ENCODE measurements at places on chromosomes 11 and 22.

DNA sequence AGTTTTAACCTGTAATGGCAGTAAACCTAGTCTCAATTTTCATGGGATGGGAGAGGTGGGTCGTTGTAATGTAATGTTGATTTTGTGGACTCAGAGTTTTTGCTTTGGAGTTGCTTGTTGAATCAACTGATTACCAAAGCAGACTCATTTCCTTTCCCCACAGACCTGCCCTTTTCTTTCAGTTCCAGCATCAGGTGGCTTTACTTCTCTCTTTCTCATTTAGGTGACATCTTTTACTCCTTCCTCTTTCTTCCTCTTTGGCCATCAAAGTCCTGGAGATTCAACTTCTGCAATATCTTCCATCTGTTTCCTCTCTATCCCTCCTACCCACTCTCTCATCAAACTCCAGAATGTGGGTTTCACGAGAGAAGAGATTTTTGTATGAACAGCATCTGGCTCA lies 313.9 kb downstream of the TMEM135 start:
- no peak for DNase-seq

- peak; percentile 49 for DNase-seq
Measured at GRCh38 chr11:87173185-87174039, 135.7 kb downstream of the TMEM135 start.

DNA sequence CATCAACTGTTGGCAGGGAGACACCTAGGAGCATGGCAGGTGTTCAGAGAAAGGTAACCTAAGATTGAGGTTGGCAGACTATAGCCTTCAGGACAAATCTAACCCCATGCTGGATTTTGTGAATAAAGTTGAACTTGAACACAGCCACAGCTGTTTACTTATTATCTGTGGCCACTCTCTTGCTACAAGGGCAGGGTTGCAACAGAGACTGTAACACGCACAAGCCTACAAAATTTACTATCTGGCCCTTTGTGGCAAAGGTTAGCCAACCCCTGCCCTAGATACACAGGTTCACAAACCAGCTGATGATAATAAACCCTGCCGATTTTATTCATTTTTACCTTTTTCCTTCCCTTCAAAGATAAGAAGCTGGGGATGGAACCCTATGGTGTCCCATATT lies 2.5 kb downstream of the THYN1 start:
- DNase-seq: no peak

- DNase-seq: no peak
Measured at GRCh38 chr11:76088511-76088910, 117.8 kb downstream of the WNT11 start.

- no peak for DNase-seq
Measured at GRCh38 chr22:35777335-35777975, 59.8 kb downstream of the APOL5 start.

- DNase-seq: no peak
Measured at GRCh38 chr11:32309530-32310213, 125.7 kb downstream of the WT1 start.

DNA sequence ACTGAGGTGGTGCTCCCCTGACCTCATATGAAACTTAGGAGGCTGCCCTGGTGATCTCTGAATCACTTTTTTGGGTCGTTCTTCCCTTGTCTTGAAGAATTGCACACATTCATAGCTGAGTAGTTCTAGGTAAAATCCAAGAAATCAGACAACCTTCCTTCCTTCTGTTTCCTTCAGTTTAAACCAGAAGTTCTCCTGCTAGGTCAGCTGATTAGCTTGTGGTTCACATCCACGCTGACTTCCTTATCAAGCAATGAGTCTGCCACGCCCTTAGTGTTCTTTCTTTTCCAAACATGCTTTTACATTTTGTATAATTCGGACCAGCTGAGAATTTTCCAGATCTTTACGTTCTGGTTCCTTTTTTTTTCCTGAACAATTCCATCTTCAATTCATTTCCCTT lies 892.8 kb downstream of the NTM start:
- peak; percentile 14 for DNase-seq

DNA sequence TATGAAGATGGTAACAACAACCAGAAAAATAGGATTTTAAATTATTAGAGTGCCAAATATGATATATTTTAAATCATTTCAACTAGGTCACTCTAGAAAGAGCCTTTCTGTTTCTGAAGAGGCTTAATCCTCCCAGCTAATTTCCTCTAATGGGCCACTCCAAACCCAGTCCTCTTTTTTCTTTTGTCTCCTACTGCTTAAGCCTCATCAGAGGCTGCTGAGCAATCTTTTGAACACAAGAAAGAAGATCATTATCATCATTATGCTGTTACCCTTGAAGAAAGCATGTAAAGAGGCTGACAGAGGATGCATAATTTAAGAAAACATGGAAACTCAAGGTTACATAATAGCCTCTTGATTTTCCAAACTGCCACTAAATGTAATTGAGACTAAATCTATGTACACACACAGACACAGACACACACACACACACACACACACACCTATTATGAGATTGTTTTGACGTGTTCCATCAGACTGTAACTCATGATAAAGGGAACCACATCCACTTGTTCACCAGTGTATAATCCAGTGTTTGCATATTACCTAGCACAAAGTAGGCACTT lies 519.6 kb downstream of the METTL15 start:
- DNase-seq: no peak

DNA sequence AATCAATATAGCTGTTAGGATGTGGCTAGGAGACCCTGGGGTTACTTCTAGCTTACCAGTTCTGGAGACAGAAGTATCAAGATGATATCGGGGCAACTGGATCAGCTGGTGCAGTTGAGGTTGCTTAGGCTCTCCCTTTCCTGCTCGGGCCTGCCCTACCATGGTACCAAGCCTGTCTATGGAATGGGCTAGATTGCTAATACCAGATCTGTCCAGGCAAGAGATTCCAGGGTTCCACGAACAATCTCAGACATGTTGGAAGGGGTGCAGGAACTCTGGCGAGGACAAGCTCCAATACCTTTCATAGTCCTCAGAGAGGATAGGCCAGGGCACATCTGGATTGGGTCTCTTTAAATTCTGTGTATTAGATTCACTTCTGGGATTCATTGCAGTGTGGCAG lies 53.8 kb downstream of the ADM start:
- no peak for DNase-seq

- DNase-seq: no peak
Measured at GRCh38 chr11:1203505-1204271, 19.2 kb upstream of the MUC5B start.

- no peak for DNase-seq
Measured at GRCh38 chr11:108804511-108804910, 139.6 kb downstream of the DDX10 start.

DNA sequence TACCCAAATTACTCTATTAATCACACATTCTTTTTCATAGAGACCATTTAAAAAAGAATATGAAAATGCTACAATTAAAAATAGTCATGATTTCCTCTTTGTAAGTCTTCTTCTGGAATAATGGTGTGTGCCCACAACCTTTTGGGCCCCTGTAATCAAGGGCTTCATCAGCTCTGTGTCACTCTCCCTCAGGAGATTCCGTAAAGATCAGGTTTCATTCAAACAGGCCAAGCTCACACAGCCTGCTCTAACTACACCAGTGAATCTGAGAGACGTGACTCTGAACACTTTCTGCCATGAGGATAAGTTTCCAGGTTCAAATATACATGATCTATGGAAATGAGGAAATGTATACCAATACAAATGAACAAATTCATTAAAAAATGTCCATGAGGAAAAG lies 9.5 kb downstream of the DRICH1 start:
- no peak for DNase-seq

DNA sequence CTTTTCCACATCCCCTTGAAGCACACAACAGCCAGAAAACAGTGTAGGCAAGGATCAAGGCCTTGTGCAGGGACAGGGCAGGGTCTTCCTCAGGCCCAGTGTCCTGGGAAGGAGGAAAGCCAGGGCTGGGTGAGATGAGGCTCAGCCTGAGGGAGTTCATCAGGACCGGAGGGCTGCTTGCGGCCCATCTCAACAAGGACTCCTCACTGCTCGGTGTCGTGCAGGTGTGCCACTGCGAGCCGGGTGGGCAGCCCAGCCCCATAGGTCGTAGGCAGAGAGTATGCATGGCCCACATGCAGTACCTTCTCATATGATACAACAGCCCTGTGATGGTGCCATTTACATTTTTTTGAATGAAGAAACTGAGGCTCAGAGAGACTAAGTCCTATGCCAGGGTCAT lies 12.9 kb downstream of the SHISA8 start:
- no peak for DNase-seq

DNA sequence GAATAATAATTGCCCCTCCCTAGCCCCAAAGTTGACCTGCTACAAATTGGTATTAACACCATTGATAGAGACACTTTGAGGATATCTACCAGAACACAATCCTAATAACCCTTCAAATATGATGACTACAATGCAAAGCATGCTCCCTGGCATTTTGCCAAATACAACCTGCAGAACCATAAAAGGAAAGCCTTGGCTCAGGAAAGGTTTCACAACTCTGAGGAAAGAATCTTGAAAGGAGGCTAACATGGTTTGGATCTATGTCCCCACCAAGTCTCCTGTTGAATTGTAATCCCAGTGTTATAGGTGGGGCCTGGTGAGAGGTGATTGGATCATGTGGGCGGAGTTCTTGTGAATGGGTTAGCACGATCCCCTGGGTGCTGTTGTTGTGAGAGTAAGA lies 140.4 kb upstream of the ARHGAP42 start:
- peak; percentile 73 for DNase-seq

DNA sequence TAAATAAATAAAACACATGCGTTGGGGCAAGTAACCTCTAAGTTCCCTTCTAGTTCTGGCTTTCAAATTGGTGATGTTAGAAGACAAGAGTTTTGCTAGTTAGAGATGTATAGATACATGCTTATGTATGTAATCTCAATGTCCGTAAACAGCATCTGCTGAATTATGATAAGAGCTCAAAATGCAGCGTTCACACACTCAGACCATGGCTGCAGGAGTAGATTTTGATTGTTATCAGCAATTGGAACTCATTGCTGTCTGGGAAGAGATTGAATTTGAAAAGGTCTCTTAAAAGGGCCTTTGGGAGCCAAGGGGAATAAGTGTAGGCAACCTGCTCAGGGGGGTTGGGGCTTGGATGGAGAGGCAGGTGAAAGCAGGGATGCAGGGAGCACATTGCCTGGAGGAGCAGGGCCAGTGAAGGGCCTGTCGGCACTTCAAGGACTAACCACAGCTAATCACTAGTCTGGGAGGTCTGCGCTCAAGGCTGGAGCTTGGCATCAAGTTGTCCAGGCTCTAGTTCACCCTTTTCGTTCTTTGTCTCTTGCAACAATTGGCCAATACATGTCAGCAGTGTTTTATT lies 2.7 kb upstream of the RAG1 start:
- DNase-seq: no peak

- DNase-seq: no peak
Measured at GRCh38 chr22:38954414-38955043, 2.9 kb upstream of the APOBEC3A start.

GRCh38 chr11:28289444-28289843 lies 181.3 kb downstream of the METTL15 start:
- no peak for DNase-seq

Data from hepatocyte (in vitro differentiated cells).